Left kidney (tissue), 8 donors: ENCODE measurements at places on chromosomes 4 and X.

GRCh38 chr4:88442689-88443191, 14.2 kb upstream of the HERC5 start:
- no peak for DNase-seq

DNA sequence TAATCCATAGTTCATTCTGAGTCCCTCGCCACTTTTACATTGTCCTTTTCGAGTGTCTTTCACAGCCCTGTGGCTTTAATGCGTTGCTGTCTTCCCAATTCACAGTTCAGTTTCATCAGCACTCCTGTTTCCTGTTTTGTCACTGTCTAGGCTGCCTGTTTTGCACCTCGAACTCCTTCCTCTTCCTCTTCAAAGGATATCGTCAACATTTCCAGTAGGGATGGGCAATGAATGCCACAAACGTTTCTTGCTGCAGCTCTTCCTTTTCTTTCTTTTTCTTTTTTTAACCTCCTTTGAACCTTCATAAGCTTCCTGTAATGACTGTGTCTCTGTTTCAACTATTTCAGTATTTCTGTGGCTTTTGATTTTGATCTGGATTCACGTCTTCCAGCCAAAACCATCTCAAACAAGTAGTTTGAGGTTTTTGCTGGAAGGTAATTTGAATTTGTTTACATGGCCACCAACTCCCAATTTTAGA, 105.4 kb downstream of the ANXA3 start:
- no peak for DNase-seq

GRCh38 chr4:89156174-89156914, 45.0 kb downstream of the TIGD2 start:
- no peak for DNase-seq

GRCh38 chr4:47651231-47651630, 166.2 kb downstream of the ATP10D start:
- no peak for DNase-seq

DNA sequence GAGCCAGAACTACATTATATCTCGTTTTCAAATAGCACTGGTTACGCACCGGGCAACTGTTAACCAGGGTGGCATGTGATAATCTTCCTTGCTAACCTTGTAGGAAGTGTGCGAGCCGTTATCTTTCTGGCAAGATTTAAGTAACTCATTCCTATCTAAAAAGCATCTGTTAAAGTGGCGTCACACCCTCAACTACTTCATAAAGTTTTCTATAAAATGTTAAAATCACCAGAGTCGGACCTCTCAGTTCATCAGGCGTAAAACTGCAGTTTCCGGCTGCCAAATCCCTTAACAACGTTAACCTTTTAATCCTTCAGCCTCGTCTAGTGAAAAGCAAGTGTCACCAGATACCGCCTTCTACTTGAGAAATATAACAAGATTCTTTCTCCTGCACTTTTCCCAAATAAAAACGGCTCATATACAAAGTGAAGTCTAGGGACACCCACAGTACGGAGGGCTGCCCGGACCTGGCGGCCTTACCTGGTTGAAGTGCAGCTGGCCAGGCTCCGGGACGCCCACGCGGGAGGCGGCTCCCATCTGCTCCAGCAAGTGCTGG, 1.2 kb downstream of the SLC39A8 start:
- peak; percentile 20 for DNase-seq

DNA sequence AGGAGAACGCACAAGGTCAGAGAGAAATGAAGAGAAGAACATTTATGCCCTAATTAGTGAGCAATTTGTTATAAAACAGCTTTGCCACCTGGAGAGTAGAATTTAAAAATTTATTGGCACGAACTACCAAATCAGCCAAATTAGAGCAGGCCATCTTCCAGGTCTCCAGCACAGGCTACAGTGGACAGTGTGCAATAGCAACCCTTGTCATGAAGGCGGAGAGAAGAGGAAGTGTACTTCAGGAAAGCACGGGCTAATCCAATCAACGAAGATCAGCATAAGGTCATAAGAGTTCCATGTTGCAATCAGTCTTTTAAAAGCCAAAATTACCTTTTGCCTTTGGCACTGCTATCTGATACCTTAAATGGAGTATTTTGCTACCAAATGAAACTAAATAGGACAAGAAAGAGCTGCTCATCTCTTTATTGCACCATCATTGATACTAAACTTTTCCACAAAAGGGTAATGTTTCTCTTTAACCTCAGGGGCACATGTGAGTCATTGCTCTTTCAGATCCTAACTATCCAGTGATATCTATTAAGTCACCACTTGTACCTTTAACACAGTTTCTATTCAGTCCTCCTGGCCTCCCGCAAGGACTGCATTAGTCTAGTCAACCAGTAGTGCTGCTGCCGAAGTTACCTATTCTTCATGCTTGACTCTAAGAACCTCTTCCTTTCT, 19.9 kb downstream of the ANK2 start:
- no peak for DNase-seq

DNA sequence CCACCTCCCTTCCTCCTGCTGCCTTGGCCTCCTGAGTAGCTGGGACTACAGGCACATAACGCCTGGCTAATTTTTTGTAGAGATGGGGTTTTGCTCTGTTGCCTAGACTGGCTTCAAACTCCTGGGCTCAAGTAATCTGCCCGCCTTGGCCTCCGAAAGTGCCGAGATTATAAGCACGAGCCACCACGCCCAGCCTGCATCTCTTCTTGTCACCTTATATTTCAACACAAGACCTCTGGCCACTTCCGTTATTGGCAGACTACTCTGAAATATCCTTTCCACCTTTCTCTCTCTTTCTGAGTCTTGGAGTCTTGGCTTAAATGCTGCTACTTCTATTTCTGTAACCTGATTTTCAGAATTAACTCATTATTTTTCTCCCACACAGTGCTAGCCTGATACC, 5.6 kb downstream of the KIAA0232 start:
- DNase-seq, result no peak

- DNase-seq, result no peak
Observed at GRCh38 chrX:14073556-14073955, 43.9 kb upstream of the GEMIN8 start.

DNA sequence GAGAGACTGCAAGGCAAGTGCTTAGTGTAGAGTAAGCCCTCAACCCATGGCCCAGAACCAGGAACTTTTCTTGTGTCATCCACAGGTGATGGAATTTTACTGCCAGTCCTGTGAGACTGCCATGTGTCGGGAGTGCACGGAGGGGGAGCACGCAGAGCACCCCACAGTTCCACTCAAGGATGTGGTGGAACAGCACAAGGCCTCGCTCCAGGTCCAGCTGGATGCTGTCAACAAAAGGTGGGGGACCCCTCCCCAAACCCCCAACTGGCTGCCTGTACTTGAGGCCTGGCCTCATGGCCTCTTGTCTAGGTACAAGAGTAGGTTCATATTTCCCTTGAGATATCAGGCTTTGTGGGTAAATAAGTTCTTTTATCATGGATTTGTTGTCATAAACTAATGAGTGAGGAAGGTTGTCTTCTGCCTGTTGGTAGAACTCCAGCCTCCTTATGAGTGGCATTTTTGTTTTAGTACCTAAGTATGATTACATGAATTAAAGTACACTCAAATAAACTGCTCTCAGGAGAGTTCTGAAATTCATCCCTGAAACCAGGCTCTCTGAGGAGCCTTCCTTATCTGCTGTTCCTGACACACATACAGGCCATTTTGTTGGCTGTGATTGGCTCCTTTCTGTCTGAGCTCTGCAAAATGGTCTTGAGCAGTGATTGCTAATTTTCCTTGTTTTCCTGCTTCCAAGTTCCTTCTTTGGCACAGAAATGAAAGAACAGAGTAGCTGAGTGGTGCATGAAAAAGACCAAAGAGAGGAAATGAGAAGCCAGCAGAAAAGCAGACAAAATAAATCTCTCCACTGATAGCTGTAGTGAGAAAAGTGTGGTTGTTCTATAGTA, 51.4 kb upstream of the MND1 start:
- DNase-seq, result no peak
